Stimulated activated CD4-positive, alpha-beta T cell treated with anti-CD3 and anti-CD28 coated beads, TNF-alpha, amount 100 ng/mL, for 4 hours (primary cell): ENCODE measurements at places on chromosomes 5 and 9.

DNA sequence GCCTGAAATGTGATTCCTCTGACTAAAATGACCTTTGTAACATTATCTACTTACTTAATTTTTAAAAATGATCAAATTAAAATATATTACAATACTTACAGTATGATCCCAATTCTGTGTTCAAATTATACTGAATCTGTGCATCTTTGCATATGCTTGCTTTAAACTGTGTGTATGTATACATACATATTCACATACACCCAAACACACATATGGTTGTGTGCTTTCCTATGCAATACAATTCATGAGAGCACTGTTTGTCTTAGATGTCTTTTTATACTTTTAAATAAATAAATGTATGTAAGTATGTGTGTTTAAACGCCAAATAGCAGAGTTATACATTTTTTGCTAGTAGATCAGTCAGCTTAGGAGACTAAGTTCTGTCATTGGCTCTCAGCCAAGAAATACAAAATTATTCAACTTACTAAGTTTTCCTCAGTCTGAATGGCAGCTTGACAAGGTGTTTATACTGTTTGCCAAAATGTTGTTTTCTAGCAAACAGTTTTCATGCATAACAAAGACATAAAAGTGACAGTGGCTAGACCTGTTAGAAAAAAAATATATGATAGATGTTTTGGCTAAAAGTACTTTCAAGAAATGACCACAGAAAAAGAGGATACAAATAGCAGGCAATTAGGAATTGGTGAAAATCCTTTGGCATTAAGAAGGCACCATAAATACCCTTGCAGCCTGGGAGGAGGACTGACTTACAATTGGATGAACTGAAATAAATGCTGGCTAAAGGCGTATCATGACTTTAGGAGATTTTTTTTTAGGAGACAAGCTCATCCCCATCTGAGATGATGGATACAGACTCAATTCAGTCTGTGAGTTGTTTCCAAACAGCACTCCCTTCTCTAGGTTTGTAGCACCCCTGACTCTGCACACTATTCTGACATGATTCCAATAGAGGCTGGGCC is 7.9 kb downstream of the TICAM2 start:
- no peak for DNase-seq

DNA sequence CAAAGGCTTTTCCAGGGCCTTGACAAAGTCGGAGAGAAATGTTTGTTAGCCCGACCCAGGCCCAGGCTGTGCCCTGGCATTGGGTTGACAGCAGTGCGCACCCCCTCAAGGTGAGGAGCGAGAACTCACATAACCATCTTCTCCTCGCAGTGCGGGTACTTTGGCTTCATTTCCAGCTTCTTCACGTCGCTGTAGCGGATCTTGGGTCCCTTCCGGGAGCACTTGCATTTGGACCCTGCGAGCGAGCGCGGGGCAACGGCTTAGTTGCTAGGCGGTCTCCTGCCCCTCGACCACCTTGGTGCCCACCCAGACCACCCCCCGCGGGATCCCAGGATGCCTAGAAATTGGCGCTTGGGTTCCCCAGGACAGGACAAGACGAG is 496 bp downstream of the CXCL14 start:
- no peak for DNase-seq

- no peak for DNase-seq
Observed at GRCh38 chr9:23587433-23587832, 238.6 kb downstream of the ELAVL2 start.

DNA sequence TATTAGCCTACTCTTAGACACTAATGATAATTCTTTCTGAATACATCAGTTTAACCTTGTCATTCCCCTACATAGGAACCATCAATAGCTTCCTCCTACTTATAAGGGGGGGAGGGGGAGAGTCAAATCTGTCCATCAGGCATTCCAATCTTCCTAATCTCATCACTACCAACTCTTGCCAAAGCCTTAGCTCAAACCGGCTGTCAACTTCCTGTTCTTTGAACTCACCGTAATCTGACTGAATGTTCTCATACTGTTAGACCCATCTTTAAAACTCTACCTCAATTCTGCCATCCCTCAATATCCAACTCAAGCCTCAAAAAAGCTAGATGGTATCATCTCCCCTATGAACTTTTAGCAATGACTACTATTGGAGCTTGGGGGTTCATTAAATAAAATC is 41.9 kb upstream of the RNF38 start:
- DNase-seq = no peak

- DNase-seq = no peak
Observed at GRCh38 chr5:67971971-67972821, 243.4 kb upstream of the PIK3R1 start.
